ENCODE measurements at places on chromosomes 5 and 9. TPM values are rescaled to one million over a fixed set of nuclear protein-coding genes. Genes with fewer than 3 reads are reported as not detected.

SAXO1 gene
- not detected for total RNA-seq

BTNL8 gene
- not detected for total RNA-seq

SLCO4C1 gene
- total RNA-seq: not detected

IL4 gene
- not detected for total RNA-seq

ADAMTS19 gene
- total RNA-seq: not detected

ZNF883 gene
- 3.7 TPM for total RNA-seq

FBP2 gene
- 0.29 TPM for total RNA-seq

TRPM6 gene
- not detected for total RNA-seq

TAF1L gene
- not detected for total RNA-seq

CCDC180 gene
- 0.29 TPM for total RNA-seq

FABP6 gene
- not detected for total RNA-seq

SRP19 gene
- total RNA-seq: 34.0 TPM

TXNDC8 gene
- not detected for total RNA-seq

FAM221B gene
- not detected for total RNA-seq

GOLM1 gene
- total RNA-seq: 64.0 TPM
